ENCODE measurements at places on chromosomes 2 and 18.
A peak's percentile ranks its signal among the peaks of the same experiment; 100 is the strongest.

DNA sequence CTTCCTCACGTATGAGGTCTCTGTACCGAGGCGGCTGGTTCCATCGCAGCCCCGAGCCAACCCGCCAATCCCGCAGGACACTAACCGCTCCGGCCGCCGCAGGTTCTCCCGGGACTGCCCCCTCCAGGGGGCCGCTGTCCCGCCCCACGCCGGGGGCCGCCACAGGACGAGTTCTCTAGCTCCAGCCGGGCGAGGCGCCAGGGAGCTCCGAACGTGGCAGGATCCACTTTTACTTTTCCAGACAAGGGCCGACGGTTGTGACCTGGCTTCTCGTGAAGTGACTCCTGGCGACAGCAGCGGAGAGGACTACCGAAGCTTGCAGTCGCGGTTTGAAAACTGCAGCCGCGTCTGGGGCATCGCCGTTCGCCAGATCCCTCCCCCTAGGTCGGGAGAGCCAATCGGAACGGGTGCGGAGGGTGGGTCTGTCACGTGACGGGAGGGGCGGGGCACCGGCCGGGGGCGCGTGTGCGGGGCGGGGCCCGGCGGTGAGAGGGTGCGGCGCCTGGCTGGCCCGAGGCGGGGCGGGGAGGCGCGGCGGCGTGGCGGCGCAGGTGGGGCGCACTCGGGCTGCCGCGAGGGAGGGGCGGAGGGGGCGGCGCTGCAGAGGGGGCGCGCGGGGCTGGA lies at the start of gene STK17B:
STK17B (minus strand) TSS at position 331 of the 624 bp plus-strand sequence. CDS start 8,195 bp downstream, outside the sequence.
- peak; percentile 91 for DNase-seq

DNA sequence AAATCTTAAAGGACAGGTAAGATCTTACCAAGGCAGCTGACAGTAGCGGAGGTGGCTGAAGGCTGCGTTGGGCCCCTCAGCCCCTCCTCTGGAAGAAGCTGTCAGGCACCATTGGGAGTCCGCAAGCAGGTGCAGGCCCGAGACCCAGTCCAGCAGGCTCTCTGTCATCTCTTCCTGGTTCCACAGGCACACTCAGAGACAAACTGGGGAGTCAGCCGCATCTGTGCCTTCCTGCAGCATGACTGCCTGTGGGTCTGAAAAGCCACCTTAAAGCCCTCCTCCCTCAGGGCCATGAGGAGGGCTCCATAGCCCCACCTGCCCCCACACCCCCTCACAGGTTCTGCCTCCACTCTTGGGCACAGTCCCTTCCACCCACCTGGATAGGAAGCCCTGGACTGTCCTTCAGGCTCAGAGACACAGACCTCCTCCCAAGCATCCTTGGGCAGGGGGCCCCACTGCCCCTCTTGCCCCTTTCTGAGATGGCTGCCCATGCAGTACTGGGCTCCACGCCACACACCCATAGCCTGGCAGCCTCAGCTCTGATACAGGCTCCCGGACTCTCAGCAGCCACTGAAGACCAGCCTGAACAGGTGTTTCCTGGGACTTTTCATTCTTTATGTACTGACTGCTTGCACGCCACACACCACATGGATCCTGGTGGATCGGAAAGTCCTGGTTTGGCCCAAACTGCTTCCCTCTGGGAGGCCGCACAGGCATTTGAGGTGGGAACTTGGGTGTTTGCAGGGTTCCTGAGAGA lies 239.8 kb downstream of the SEPTIN10 start:
- DNase-seq = no peak

GRCh38 chr2:216495656-216496055 lies 3.0 kb upstream of the RPL37A start:
- DNase-seq = no peak

DNA sequence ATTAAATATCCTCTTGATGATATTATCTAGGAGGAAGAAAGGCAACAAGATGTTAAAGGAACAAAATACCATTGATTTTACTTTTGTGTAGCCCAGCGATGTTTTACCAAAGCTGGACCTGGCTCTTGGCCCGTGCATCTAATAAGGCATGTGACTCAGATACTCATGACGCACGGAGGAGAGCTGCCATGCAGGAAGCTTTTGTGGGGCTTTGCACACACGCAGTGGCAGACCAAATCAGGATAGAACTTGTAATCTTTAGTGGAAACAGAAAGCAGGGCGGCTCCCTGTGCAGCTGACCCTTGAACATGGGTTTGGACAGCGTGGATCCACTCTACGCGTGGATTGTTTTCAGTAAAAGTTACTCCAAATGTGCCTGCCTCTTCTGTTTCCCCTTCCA lies 190.0 kb downstream of the NAPG start:
- no peak for DNase-seq

GRCh38 chr2:18777250-18777812 lies 188.0 kb upstream of the NT5C1B start:
- DNase-seq = no peak

GRCh38 chr18:63890950-63891304 lies 3.4 kb downstream of the SERPINB2 start:
- DNase-seq = no peak

GRCh38 chr2:217816396-217816869 lies 186.4 kb downstream of the TNS1 start:
- no peak for DNase-seq

DNA sequence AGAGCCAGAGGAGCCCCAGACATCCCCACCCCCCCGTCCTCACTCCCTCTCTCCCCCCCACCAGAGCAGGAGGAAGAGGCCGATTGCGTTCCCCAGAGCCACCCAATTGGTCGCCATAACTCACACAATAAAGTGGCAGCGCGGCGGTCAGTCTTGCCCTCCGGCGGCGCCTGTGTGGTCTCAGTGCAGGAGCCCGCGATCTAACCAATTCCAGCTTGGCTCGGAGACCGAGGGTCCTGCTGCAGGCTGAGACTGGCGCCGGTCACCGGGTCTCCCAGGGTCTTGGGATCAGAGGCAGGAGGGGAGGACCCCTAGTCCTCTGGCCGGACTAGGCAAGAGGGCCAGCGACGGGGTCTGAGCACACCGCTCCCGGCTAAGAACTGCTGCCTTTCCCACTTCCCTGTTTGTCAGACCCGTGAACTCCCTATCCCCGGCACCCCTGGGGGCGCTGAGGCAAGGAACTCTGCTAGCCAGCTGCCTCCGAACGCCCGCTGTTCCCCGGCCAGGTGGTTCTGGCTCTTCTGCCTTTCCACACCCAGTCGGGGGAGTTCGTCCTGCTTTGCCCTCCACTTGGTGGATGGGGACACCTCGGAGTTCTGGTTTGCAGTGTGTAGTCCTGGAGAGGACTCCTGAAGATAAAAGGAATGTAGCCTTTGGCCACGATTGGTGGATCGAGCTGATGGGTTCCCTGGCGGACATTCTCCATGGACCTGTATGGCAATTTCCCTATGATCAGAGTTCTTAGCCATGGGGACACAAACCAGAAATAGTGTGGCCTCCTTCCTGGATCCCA lies 1.0 kb upstream of the HOXD12 start:
- DNase-seq = no peak

GRCh38 chr2:239534581-239535412 lies 134.0 kb upstream of the HDAC4 start:
- DNase-seq = no peak

DNA sequence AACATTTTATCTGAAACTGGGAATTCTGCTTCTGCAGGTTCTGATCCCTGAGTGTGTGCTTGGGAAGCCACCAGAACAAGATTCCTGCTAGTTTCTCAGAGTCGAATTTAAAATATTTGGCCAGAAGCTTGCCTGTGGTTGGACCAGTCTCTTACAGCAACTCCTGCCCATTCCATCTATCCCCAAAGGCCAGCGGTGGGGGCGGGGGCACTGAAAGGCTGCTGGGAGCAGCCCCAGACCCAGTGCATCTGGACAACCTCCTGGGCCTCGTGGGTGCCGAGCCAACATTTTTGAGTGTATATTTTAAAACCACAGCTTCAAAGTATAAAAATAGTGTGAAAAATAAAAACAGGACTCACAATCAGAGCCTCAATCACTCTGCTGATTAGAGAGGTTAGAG lies 38.6 kb upstream of the ZFP36L2 start:
- DNase-seq = no peak

DNA sequence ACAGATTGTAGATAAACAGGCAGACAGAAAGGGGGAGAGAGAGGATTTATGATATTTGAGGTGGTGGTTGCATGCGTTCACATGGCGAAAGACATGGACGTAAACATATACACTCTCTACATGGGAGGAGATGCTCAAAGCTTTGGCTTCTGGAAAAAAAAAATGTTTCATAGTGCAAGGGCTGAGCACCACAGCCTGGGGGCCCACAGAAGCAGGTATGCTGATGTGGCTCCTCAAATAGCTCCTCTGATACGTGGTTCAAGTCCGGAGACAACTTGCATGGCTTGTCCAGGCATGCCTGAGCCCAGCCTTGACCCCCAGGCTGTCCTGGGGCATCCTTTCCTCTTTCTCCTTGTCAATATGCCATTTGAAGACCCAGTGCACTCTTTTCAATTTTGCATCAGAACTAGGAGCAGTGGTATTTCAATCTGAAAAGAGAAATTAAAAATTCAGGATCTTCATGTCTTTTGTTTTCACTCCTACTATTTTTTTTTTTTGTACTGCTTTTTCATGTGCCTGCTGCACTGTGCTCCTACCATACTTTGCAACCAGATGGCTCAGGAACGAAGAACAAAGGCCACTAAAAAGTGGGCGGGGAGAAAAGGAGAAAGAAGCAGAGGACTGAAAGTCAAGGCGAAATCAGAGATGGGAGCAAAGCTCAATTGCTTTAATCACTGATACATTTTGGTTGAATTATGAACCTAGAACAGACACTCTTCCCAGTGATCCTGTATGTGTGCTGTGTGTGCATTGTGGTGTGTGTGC lies 495.7 kb upstream of the TCF4 start:
- DNase-seq = no peak

DNA sequence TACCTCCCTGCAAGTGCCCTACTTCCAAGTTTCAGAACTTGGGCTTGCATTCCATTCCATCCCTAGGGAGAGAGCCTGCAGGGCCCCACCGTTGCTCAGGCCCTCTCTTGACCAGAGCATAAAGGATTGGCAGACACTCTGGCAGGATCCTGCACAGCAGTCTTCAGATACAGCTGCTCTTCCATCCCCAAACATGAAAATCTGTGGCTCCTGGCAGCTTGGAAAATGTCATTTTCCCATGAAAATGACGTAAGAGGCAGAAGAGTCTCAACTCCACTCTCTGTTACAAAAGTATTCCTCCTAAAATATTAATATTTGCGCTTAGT lies 162.6 kb downstream of the GFPT1 start:
- no peak for DNase-seq

DNA sequence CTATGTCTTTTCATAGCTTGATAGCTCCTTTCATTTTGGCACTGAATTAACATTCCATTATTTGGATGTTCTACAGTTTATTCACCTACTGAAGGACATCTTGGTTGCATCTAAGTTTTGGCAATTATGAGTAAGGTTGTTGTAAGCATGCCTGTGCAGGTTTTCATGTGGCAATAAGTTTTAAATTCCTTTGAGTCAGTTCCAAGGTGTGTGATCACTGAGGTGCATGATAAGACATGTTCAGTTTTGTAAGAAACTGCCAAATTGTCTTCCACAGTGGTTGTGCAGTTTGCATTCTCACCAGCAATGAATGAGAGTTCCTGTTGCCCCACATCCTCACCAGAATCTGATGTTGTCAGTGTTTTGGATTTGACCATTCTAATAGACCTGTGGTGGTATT lies 24.2 kb downstream of the XDH start:
- DNase-seq = no peak

DNA sequence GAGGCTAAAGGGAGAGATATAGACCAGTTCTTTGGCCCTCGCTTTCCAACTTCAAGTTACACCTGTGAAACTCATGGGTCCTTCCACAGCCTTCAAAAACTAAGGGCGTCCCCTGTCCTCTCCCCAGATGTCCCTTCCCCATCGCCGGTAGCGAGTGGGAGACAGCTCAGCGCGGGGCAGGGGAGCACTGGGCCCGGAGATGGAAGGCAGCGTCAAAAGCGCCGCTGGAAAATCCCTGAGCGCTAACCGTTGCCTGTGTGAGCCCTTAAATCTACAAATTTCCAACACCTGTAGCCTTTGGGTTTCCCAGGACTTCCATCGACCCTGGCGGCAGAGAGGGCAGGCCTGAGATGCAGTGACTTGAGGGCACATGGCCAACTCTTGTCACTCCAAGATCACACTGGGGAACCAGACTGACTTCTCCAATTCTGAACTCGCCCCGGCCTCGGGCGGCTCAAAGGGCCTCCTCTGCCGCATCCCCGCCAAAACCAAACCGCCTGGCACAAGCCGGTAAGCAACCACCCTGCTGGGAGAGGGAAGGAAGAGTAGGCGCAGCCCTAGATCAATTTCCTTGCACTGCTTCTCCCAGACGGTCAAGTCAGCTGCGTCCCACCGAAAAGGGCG lies 879 bp upstream of the EPAS1 start:
- no peak for DNase-seq

GRCh38 chr18:8721716-8722115 lies 16.4 kb downstream of the MTCL1 start:
- DNase-seq = no peak

DNA sequence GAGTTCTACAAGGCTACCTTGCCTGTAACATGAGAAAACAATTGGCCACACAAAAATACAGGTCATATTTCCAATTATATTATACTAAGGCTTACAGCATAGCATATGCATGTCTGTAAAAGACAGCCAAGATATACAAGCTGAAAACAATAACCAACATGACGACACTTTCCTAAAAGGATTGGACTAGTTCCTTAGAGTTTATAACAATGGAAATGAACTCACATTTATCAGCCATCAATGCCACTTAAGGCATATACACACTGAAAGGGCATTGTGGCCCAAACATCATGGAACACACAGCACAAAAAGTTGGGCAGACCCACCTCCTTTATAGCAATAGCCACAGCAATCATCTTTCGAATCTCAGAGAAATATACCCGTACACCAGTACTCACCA lies 52.0 kb downstream of the SLC40A1 start:
- no peak for DNase-seq

DNA sequence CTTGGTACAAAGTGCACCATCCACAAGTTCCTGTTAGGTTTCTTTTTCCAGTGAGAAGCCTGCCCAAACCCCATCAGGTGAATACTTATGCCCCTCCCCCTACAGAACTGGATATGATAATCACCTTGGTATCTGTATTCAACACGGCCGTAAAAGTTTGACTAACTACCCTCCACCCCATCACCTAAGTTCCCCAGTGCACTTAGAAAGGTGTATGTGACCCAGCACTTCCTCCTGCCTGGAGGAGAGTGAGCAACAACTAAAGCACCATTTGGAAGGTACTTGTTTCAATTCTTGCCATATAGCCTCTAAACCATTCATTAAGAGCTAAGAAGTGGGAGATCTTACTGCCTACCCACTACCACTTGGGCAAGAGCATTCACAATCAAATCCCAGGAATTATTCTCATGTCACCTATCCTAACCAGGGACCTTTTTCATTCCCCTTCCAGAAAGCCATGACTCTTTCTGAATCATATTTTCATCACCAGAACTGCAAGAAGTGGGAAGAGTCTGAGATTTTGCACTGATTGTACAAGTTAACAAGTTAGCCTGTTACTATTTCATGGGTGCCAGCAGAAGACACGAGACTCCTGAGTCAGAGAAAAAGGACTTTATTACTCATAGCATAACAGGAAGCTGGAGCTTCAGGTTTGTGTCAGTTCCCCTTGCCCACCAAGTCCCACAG lies 53.5 kb upstream of the NDUFV2 start:
- no peak for DNase-seq

- DNase-seq = no peak
These were observed 179.6 kb downstream of the VAPA start for GRCh38 chr18:10093445-10093844.

Data from KG1 (cell line).